RCC 7860 (cell line): ENCODE measurements at places on chromosomes 3 and 15.

DNA sequence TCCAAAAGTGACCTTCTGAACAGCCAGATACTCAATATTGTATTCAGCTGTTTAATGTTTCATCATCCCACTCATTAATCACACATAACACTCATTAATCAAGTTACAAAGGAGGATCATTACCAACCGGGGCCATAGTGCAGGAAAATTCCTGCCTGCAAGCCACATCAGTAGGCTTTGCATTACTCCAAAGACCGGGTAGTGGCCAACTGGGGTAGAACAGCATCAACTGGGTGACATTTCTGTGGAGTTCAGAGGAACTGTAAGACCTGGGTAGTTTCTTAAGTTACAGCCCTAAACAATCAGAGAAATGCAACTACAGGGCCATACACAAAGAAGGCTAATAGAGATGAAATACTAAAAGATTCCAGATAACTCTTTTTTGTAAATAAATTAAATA lies 253.1 kb downstream of the WDR72 start:
- DNase-seq, result no peak

- DNase-seq, result no peak
These were observed 79.2 kb downstream of the SRGAP3 start for GRCh38 chr3:9169956-9170850.

- DNase-seq, result no peak
These were observed 147.7 kb downstream of the CD47 start for GRCh38 chr3:107942951-107943749.

GRCh38 chr3:197516517-197516889 lies 39.3 kb downstream of the BDH1 start:
- peak; percentile 100 for DNase-seq
